ENCODE measurements at places on chromosomes 1 and 21.

- DNase-seq, result no peak
Observed at GRCh38 chr21:16644685-16645084, 868.2 kb upstream of the CXADR start.

GRCh38 chr1:77557053-77557452, 125.4 kb downstream of the ZZZ3 start:
- DNase-seq, result no peak

GRCh38 chr1:5729636-5730145, 262.5 kb downstream of the NPHP4 start:
- no peak for DNase-seq

DNA sequence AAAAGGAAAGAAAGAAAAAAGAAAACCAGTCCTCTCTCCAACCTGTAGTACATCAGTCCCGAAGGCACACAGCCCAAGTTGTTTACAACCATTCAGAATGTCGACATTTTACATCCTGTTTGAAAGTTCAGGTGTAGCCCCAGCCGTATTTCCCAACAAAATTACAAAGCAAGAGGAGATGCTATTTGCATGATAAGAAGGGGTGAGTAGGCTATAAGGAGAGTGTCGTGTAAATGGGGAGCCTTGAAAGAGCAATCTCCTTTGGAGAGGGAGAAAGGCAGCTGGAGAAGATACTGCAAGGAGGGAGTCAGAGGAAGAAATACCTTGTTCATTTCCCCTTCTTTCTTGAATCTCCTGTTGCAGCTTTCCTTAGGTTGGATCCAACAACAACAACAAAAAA, 35.5 kb upstream of the DENND1B start:
- DNase-seq, result no peak

GRCh38 chr21:46666941-46667740, 31.7 kb downstream of the PRMT2 start:
- no peak for DNase-seq
